ENCODE measurements at places on chromosomes 7 and 10.
A peak's percentile ranks its signal among the peaks of the same experiment; 100 is the strongest.

DNA sequence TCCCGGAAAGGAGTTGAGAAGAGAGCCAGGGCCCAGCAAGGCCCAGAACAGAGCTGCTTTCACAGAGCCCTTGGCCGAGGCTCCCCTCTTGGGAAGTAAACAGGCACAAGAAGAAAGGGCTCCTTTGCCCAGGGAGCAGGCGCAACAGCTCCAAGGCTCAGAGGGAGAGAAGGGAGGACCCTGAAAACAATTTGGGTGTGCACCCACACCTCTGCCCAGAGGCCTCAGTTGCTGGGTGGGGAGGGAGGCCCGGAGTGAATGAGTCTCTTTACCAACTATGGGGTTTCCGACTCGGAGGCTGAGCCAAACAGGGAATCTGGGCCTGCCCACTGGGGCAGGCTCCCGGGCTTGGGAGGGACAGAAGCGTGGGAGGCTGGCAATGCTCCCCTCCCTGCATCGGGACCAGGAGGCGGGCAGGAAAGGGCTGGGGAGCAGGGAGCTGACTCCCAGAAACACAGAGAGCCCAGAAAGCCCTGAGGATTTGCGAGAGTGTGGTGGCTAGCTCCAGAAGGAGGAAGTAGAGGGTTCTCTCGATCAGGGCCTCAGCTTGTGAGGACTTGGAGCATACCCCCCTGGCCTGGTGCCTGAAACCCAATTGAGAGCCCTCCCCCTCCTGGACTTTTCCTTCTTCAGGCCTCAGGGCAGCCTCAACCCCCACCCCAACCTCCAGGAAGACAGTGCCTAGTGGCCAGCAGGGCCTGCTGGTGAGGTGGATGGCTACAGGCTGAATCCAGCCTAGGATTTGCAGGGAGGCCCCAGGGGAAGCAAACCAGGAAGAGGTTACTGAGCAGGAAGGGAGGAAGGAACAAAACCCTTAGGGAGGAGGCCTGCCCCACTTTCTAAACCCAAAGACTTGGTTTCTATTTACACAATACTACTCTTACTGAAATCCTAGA is 6.2 kb downstream of the C10orf105 start:
- peak; percentile 43 for DNase-seq

DNA sequence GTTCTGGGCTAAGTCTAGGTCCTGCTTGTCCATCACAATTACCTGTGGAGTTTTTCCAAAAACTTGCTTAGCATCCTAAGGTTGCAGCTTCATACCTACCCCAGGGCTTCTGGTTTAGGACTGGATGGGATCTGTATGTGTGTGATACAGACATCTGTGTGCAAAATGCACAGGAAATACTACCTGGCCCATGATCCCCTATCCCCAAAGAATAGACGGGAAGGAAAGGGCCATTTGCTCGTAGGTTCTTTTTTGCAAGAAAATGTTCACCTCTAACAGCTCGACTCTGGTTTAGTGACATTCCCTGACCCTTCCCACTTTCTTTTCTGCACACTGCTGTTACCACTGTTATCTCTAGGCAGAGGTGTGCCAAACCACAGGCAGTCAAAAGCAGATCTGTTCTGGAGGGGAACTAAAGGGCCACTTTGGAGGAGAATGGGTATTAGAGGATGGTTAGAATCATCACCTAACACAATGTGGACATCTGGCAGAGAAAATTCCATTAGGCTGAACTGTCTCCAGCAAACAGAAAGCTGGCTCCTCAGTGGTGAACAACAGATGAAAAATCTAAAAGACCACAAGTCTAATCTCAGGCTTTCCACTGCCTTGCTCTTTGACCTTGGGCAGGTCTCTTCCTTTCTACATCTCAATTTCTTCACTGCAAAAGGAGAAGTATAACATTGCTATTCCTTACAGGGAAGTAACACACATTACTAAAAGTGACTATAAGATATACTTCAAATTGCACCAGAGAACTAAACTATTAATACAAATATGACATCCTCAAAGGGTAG is 107.4 kb downstream of the UBE2H start:
- peak; percentile 24 for DNase-seq

DNA sequence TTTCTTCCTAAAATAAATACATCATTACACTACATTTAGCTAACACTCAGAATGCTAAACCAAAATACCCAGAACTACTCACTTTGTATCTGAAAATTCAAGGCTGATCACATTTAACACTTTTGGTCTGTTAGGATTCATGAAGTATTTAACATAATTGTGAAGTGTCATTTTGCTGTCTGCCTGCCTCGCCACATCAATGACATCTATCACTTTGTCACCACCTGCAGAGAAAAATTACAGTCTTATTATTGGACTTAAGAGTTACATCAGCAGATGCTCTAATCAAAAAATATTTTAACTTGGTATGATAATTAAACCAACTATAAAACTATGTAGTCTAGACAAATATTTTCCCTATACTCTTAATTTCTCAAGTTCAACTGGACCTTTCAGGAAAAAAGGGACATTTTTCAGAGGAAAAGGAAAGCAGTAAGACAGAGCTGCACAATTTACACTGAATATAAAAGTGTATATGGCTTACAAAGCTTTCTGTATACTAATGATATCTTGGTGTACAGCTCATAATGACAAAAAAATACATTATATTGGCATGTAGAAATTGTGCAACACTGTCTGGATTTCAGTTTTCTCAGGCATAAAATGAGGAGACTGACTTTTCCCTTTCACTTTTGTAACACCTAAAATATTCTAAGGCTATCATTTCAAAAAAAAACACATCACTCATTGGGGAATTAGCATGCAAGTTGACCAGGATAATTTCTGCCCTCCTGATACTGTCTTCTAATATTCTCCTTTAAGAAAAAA is 49.2 kb downstream of the KDM7A start:
- DNase-seq: no peak

DNA sequence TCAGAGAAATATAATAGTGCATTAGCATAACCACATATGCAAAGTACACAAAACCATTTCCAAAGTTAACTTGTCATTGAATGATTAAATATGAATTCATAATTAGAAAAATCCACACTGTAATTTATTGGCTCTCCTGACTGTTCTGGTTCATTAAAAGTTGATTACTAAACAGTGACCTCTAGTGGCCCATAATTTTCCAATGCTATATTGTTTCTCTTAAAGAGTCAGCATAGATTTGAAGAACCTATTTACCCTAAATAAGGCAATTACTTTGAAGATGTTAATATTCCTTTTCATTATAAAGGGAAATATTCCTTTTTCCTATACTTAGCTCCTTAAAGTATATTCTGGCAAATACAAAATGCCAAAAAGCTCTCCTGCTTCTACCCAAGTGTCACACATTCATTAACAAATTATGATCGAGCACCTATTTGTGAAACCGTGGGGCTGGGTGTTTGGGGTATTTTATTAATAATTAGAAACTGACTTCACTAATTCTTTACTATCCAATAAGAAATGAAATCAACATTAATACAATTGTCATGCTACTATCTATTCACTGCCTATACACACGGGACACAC is 86.2 kb downstream of the HIBADH start:
- peak; percentile 55 for DNase-seq

DNA sequence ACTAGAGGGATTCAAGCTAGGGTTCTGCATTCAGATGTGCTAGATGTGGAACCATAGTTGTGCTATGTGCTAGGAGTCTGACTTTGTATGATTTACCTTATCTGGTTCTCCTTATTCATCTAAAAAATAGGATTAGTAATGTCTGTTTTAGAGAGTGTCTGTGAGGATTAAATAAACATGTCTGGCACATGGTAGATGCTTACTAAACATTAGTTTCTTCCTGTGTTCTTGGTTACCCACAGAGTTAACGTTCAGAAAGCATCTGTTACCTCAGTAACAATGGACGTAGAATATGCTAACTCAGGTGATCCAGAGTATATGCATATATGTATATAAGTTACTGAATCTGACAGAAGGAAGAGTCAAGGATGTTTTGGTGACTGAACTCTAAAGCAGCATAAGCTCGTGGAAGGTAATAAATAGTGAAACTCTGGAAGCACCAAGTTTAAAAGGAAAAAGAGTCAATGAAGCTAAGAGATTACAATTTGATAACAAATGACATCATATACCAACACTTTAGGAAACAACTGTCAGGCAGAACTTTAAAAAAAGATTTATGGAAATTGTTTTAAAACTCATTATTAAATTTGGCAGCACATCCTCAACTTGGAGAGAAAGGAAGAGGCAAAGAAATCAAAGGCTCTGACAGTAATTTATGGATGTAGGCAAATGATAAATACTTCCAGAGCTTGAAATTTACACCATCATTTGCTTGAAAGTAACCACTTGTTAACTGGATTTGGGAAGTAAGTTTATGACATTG is 127.0 kb downstream of the CCNY start:
- DNase-seq: peak; percentile 49

DNA sequence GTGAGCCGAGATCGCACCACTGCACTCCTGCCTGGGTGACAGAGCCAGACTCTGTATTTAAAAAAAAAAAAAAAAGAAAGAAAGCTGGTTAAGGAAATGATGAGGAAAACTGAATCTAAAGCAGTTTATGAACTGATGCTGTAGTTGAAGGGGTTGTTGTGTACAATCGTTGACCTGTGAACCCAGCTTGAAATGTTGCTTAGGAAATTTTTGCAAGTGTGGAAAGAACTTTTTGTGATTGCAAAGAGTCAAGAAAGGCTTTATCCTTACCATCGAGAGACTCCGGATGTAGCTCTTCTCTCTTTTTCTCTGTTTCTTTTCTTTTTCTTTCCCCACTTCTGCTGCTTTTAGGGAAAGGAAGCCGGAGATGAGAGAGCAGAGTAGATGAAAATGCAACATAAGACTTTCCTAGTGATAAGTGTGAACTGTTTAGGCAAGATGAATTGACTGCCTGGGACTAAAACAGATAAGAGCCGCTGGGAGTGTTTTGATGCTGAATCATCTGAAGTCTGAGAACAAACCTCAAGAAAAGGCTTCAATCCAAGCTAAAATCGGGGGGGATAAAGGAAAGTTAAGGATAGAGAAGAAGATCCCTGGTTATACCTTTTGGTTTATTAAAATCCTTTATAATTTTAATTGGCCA is 69.0 kb downstream of the TAF3 start:
- no peak for DNase-seq

GRCh38 chr7:37000511-37000910 is 276.2 kb upstream of the AOAH start:
- DNase-seq: peak; percentile 80

- DNase-seq: no peak
Observed at GRCh38 chr10:104664205-104664604, 23.1 kb downstream of the SORCS3 start.

- no peak for DNase-seq
Observed at GRCh38 chr7:45186261-45186813, 28.7 kb downstream of the RAMP3 start.

DNA sequence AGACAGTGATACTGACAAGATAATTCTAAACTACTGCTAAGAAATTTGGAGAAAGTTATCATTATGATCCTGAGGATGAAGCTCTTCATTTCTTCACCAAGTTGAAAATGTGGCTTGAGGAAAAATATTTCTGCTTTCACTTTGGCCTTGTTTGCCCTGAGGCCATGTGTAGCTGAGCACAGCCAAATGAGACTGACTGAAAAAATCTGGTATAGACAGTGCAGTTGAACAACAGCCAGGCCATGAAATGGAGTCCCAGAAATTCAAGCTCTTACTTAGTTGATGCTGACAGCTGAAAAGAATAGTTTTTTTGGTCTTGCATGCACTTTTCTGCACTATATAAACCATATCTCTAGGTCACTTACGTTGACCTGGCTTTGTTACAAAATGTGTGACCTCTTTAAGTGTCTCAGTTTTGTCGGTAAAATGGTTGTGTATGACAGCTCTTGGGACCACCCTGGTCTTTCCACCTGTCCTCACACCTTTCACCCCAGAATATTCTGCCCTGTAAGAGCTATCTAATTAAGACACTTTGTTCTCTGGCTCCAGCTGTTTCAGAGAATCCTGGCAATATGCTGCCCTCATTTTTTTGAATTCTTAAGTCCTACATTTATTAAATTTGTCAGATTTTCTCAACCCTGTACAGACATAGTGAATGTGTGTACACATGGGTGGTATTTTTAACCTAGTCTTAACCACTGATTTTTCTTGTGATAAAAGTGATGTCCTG is 91.3 kb downstream of the CD36 start:
- no peak for DNase-seq

DNA sequence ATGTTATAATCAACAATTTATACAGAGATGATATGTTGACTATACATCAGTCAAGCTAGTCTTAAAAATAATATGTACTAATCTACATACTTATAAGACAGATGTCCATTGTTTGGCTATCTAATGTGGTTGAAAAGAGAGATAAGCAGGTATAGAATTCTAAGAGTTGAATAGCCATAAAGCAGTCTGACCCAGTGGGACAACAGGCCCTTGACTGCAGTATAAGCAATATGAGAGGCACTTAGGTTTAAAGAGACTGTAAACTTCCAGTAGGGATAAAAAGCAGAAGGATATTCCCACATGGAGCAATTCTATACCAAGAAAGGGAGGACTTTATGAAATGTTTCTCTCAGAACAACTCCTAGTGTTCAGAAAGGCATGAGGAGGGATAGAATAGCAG is 139.3 kb downstream of the ELAPOR2 start:
- DNase-seq: no peak

GRCh38 chr7:155680864-155681263 is 36.4 kb downstream of the RBM33 start:
- DNase-seq: no peak

DNA sequence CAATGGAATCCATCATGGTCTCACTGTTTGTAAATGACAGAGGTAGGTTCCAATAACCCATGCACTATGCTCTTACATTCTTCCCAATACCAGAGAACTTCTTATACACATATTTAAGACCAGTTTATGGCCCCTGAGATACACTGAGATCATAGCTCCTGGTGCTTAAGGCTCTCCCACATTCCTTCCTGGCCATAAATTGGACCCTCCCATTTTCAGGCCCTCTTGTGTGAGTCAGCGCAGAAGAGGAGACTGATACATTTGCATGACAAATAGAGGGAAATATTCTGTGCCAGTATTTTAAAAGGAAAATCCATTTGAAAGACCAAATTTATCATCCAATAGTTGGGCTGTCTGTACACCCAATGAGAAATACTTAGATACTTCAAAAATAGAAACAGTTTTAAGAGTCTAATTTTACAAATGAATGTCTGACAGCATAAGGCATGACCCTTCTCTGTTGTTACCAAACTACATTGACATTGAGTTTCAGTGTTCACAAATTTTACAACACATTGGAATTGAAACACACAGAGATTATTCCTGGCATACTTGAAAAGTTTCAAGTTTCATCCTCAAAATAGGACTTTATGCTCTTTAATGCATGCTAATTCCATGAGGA is 35.3 kb downstream of the SLC16A9 start:
- DNase-seq: no peak

- DNase-seq: peak; percentile 29
Observed at GRCh38 chr10:67788028-67788886, 49.7 kb downstream of the DNAJC12 start.

- no peak for DNase-seq
Observed at GRCh38 chr10:16232441-16232840, 204.4 kb upstream of the PTER start.

- DNase-seq: no peak
Observed at GRCh38 chr7:110759069-110759468, 331.9 kb upstream of the LRRN3 start.

GRCh38 chr7:80775482-80775881 is 137.0 kb downstream of the CD36 start:
- no peak for DNase-seq
